Mesothelial cell of epicardium (in vitro differentiated cells): ENCODE measurements at places on chromosomes 6 and 20. TPM values are rescaled to one million over a fixed set of nuclear protein-coding genes. Genes with fewer than 3 reads are reported as not detected.
A peak's percentile ranks its signal among the peaks of the same experiment; 100 is the strongest.

TCP11 gene
- 0.20 to 0.24 TPM (median 0.20 TPM) in 3 replicates for total RNA-seq

DNA sequence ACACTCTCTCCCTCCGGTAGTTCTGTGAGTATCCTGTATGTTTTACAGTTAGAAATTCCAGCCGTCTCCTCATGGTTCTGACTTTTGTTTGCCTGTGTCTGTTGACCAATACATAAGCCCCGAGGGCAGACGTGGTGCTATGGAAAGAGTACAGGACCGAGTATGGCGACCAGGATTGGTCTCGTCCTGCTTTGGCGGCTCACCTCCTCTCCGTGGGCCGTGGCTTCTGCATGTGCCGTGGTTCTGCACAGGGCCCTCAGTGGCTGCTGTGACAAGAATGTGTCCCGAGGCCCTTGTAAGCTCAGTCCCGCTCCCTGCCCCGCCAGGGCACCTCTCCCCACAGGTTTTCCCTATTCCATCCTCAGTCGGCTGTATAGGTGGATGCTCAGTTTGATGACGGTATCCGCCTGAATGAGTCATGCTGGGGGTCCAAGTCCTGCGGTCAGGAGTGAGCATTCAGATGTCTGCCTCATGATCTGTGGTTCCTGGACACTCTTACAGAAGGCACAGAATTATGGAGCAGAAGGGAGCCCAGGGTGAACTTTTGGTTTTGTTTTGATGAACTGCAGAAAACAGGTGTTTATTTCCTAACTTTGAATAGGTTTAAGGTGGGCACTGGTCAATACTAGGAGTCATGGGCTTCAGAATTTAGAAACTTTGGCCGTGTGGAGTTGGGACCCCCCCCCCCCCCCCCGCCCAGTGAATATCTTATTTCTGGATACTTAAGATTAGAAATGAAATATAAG lies 1.2 kb downstream of the ARFGAP1 start:
- H3K27me3 ChIP-seq: no peaks in the 10 kb centered on the region
- H3K4me3 ChIP-seq: peak overlapping the region; percentile 90
- no peaks in the 10 kb centered on the region for H3K36me3 ChIP-seq
- peak overlapping the region; percentile 91 for H3K27ac ChIP-seq
- no peak for DNase-seq

- H3K4me1 ChIP-seq: no peaks in the 10 kb centered on the region
- peaks cover 20% of the 10 kb centered on the region for H3K27me3 ChIP-seq
- no peaks in the 10 kb centered on the region for H3K36me3 ChIP-seq
- H3K4me3 ChIP-seq: no peak overlapping the region
Measured at GRCh38 chr20:58019850-58020625, 208.4 kb downstream of the ANKRD60 start.

DNA sequence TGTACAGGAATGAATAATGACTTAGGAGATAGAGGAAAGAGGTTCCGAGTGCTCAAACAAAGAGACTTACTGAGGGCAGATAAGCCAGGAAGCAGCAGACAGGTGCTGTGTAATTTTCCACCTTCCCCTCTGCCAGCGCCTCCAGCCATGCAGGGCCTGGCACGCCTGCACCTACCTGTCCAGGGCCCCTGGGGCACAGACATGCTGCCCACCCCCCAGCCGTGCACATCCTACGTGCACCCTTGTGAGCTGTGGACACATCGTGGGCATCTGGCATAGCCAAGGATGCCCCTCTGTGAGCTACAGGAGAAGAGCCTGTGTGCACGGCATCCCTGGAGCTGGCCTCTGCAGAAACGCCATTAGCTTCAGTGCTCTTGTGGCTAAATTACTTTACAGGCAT lies 7.1 kb upstream of the SMOC2 start:
- H3K27me3 ChIP-seq: peaks cover 46% of the 10 kb centered on the region
- no peak overlapping the region for H3K27ac ChIP-seq
- DNase-seq: no peak
- no peaks in the 10 kb centered on the region for H3K4me1 ChIP-seq

DNA sequence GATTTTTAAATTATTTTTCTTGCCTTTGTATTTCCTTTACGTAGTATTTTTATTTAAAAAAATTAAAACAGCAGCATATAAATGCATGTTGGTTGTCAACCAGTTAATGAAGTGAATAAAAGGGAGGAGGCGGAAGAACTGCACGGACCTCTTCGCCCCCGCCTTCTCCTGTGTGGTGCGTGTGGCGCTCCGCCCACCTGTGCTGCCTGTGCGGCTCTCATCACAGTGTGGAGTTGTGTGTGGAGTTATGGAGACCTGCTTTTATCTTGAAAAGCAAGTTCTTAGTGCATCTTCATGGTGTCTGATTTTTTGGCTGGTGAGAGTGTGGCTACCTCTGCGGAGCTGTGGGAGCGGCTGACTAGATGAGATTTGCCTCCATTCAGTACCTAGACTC lies 58.4 kb downstream of the PTPN1 start:
- H3K27me3 ChIP-seq: no peaks in the 10 kb centered on the region
- DNase-seq: no peak
- H3K4me3 ChIP-seq: no peak overlapping the region
- peaks cover 16% of the 10 kb centered on the region for H3K36me3 ChIP-seq
- peaks cover 32% of the 10 kb centered on the region for H3K4me1 ChIP-seq

DNA sequence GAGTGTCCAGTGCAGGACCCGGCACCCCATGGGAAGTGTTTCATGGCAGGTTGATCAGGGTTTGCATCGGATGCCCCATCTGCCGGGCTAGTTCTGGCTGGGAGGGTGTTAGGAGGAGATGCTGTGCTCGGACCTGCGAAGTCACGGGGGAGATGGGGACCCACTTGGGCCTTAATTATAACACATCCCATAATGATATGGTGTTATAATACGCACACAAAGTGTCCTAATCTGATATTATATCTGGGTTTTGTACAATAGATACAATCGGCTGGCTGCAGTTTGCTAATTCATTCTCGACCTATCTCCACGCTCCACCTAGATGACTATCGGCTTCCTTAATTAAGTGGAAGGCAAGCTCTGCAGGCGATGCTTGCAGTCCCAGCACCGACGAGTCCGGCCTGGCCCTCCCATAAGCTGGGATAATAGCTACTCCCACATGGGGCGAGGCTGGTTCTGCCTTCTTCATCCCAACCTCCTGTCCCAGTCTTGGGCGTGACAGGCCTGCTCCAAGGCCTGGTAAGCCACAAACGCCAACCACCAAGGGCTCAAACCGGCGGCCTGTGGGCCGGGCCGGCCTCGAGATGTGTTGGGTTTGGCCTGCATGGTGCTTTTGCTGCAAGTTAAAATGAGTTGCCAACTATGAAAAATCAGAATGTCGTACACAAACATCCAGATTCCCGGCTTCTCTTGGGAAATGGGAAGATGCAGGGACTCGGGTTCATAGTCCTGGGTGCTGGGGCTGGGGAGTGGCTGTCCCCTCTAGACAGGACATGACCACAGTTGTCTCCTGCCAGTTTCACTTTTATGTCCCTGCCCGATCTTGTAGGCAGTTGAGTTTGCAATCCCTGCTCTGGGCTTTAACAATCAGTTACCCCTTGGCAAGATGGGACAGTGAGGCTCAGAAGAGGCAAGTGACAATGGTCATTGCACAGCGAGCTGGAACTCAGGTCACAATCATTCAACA lies 32.7 kb downstream of the CEBPB start:
- H3K27me3 ChIP-seq: no peaks in the 10 kb centered on the region
- no peak for DNase-seq
- no peaks in the 10 kb centered on the region for H3K36me3 ChIP-seq
- peaks cover 5% of the 10 kb centered on the region for H3K4me1 ChIP-seq

DNA sequence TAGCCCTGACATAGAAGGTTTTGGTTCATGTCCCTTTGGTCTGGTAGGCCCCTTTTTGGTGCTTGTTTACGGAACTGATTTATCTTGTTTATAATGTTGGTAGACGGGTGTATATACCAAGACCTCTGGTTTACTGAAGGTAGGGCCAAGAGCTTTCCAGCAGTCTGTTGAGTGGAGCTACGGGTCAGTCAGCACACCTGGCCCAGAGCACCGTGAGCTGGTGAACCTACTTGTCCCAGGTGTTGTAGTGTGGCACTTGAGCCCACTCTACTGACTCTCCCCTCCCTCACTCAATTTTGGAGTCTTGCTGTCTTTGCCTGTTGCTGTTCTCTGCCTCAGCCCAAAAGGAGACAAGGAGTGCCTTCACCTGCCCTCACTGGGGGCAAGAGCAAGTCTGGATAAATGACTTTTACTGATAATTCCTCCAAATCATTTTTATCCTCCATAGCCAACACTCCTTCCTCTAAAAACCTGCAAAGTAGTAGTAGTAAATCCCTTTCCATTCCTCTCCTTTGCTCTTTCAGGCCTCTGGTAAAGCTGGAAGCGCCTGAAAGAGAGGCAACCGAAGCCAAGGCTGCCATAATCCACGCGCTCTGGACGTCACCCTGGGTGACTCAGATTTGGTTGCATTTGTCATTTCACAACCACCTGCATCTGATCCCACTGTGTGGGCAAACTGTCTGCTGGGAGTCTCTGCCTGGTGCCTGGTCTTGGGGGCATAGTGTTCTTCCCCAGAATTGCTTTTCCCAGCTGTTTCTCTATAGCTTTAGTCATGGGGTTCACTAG lies 22.2 kb downstream of the RREB1 start:
- peak overlapping the region; percentile 43 for H3K27ac ChIP-seq
- H3K4me1 ChIP-seq: peaks cover 4% of the 10 kb centered on the region
- no peak for DNase-seq
- H3K4me3 ChIP-seq: no peak overlapping the region

DNA sequence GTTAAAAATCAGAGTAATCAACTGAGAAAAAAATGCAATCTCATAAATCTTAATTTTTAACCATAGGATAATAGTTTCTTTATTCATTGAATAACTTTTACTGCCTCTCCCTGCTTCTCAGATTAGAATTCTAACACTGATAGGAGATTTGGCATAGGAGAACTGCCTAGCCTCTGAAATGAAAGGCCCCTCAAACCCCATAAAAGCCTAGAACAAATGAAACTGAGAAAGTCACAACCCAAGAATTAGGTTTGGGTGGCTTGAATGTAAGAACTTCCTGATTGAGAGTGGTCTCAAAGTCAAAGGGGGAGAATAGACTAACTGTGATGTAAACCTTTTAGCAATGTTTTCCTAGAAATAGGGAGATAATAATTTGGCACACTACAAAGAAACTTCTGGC lies 52.2 kb downstream of the SAMD5 start:
- peaks cover 4% of the 10 kb centered on the region for H3K36me3 ChIP-seq
- no peaks in the 10 kb centered on the region for H3K27me3 ChIP-seq
- no peak for DNase-seq
- peaks cover 46% of the 10 kb centered on the region for H3K4me1 ChIP-seq

- H3K27me3 ChIP-seq: no peaks in the 10 kb centered on the region
- no peaks in the 10 kb centered on the region for H3K4me1 ChIP-seq
- H3K36me3 ChIP-seq: no peaks in the 10 kb centered on the region
- H3K27ac ChIP-seq: no peak overlapping the region
- no peak overlapping the region for H3K4me3 ChIP-seq
Measured at GRCh38 chr6:161389756-161390155, 115.9 kb upstream of the AGPAT4 start.

- no peak overlapping the region for H3K27ac ChIP-seq
- no peaks in the 10 kb centered on the region for H3K36me3 ChIP-seq
Measured at GRCh38 chr20:24808616-24809015, 140.5 kb upstream of the CST7 start.

GRCh38 chr6:85594197-85594930 lies 706 bp upstream of the SNX14 start:
- peaks cover 14% of the 10 kb centered on the region for H3K4me1 ChIP-seq
- no peak for DNase-seq
- no peaks in the 10 kb centered on the region for H3K27me3 ChIP-seq
- peaks cover 16% of the 10 kb centered on the region for H3K36me3 ChIP-seq
- H3K4me3 ChIP-seq: peak overlapping the region; percentile 96

- DNase-seq: no peak
- no peaks in the 10 kb centered on the region for H3K27me3 ChIP-seq
Measured at GRCh38 chr6:140217283-140217682, 842.8 kb upstream of the CITED2 start.

DNA sequence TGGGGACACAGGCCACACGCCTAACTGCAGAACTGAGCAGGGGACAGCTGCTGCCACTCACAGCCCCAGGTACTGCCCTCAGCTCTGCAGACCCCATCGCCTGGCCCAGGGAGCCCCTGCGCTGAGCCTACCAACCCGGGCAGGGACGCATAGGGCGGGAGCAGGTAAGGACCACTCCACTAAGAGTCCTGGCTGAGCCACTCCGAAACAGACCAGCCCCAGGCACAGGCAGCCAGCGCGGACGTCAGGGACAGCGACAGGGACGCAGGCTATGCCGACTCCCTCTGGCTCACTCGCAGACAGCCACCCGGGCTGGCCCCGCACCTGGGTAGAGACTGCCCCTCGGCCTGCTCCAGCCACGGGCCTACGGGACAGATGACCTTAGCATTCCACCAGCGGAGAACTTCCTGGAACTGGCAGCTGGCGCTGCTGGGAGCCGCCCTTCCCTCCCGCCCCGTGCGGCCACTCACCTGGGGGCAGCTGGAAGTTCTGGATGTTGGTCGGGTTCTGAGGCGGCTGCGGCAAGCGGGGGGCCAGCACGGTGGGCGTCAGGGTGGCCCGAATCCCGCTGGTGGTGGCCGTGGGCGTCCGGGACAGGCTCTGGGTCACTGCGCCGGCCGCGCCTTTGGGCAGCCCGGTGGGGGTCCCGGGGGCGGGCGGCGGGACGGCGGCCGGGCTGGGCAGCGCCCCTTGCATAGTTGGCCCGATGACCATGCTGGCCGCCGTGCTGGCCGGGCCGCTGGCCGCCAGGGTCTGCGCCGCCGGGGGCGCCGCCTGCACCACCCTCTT lies 1.5 kb downstream of the TAF4 start:
- H3K36me3 ChIP-seq: no peaks in the 10 kb centered on the region
- no peak for DNase-seq
- H3K4me1 ChIP-seq: peaks cover 34% of the 10 kb centered on the region
- H3K27me3 ChIP-seq: no peaks in the 10 kb centered on the region
- H3K27ac ChIP-seq: peak overlapping the region; percentile 83

DNA sequence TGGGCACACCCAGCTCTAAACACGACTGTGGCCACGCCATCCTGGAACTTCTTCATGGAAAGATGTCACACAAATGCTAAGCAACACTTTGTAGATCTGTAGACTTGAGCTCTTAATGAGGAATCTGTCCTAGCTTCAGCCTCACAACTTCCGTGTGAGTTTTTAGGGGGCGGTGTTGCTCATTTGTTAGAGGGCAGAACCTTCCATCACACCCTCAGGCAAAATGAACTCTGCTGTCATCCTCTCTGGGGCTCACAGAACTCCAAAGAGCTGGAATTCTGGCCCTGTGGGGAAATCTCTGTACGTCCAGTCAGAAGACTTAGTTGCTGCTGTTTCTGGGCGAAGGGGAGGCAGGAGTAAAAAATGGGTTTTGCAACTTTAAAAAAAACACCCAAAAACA lies 49.8 kb downstream of the NRN1 start:
- no peak overlapping the region for H3K4me3 ChIP-seq
- H3K27ac ChIP-seq: no peak overlapping the region
- H3K27me3 ChIP-seq: peaks cover 68% of the 10 kb centered on the region
- no peaks in the 10 kb centered on the region for H3K36me3 ChIP-seq
- no peak for DNase-seq
- no peaks in the 10 kb centered on the region for H3K4me1 ChIP-seq
